ENCODE measurements at places on chromosomes 2 and 18.

- DNase-seq, result no peak
Observed at GRCh38 chr2:100778637-100779450, 41.1 kb upstream of the NPAS2 start.

DNA sequence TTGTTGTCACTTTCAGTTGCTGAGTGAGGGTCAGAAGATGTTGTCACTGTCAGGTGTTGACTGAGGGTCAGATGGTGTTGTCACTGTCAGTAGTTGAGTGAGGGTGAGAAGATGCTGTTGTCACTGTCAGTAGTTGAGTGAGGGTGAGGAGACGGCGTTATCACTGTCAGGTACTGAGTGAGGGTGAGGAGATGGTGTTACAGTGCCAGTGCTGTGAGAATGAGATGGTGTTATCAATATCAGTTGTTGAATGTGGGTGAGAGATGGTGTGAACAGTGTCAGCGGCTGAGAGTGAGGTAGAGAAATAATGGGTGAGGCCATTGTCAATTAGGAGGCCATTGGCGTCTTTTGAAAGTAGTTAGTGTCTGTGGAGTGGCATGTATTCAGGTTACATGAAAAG, 1.6 kb upstream of the ATP9B start:
- no peak for DNase-seq

DNA sequence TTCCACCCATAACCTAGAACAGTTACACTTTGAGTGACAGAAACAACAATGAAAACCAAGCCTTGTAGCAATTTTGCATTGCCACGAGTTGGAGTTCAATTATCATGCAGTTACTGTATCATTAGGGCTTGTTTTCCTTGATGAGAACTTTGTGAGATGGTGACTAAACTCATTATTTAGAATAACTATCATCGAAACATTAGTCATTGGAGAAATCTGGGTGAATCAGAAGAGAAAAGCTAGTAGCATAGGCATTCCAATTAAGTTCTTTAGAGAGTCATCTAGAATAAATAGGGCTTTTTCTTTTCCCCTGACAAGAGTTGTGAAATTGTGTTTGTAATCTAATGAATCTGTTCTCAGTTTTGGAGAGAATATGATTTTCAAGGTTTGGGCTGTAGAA, 122.8 kb upstream of the DOCK10 start:
- no peak for DNase-seq

DNA sequence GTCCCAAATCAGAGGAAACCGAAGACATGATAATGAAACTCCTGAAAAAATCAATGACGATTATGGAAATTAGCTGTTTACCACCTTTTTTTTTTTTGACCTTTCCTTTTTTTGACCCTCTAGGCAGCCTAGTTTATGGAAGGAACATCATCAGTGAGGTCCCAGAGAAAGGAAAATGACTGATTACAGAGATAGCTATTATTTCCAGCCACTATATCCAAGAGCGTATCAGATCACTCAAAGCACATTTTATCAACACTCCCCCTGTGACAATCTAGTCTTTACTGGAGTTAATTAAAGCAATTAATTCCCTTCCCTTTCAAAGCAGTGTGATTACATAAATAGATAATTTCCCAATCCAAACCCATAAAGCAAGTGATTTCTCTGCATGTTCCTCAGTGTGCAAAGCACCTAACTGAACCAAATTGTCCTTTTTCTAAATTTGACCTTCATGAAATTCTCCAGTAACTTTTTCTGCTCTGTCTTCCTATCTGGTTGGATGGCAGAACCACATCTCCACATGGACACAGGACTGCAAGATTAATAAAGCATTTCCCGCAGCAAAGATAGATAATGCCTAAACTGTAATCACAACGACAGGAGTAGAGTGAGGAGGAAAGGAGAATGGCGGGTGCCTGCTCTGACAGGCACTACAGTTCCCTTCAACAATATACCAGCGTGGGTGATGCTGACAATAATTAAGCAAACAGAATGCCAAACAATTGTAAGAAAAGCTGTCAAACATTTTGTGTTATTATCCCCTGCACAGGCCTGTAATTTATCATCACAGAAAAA, 194.4 kb downstream of the SLC8A1 start:
- DNase-seq, result no peak

GRCh38 chr18:46408334-46408987, 248.6 kb downstream of the LOXHD1 start:
- no peak for DNase-seq

- no peak for DNase-seq
Observed at GRCh38 chr2:25996844-25997243, 14.5 kb upstream of the KIF3C start.

DNA sequence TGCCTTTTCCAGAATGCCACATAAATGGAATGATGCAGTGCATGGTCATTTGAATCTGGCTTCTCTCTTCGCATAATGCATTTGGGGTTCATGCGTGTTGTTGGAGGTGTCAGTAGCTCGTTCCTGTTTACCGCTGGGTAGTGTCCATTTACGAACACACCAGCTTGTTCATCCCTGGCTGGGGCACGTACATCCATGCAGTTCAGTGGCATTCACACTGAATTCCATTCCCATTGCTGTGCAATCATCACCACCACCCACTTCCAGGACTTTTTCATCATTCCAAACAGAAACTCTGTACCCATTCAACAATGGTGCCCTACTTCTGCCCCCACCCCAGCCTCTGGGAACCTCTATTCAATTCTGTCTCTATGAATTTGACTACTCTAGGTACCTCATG, 14.7 kb upstream of the CIDEA start:
- no peak for DNase-seq

DNA sequence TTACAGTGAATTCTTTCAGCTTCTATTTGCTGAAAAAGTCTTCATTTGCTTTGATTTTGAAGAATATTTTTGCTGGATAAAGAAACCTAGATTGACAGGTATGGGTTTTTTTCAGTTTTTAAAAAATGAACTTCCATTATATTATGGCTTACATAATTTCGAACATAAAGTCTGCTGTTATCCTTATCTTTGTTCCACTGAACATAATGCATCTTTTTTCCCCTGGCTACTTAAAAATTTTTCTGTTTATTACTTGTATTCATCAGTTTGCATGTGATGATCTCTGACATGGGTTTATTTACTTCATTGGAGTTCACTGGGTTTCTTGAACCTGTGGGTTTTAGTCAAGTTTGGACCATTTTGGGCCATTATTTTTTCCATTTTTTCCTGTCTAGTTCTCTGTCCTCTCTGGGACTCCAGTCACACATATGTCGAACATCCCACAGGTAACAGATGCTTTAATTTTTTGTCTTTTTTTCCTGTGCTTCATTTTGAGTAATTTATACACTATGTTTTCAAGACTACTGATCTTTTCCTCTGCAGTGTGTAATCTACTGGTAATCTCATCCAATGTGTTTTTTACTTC, 33.1 kb downstream of the SEC11C start:
- no peak for DNase-seq

GRCh38 chr2:178485356-178485755, 5.1 kb downstream of the PLEKHA3 start:
- no peak for DNase-seq

- no peak for DNase-seq
Observed at GRCh38 chr2:43462866-43463641, 132.8 kb downstream of the THADA start.

DNA sequence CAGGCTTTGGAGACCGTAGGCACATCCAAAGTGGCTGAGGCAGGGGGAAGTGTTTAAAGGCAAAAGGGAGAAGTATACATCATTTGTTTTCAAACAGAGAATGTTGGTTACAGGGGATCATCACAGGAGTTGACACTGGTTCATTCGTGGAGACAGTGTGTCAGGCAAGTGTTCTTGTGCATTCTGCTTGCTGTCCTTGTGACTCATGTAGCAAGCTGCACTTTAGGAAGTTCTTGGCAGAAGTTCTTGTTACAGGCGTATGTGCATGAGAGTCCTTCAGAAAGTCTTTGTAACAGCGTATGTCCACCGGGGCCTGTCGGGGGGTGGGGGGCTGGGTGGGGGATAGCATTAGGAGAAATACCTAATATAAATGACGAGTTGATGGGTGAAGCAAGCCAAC, 36.5 kb upstream of the B4GALT6 start:
- no peak for DNase-seq

DNA sequence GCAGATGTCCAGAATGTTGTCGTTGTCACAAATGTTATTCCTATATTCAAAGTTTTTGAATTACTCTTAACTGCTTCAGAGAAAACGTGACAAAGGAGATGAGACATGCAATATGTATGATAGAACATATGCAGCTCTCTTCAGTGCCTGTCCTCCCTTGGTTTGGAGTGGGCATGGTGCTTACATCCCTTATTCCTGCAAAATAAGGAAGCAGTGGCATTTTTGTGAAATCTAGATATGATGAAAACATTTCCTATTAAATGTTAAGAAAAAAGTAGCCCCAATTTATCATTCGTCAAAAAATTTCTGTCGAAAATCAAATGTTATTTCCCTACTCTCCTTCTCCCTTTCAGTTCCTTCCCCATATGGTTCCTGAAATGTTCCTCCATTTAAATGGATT, 457.5 kb upstream of the FANCL start:
- DNase-seq, result peak; percentile 83

DNA sequence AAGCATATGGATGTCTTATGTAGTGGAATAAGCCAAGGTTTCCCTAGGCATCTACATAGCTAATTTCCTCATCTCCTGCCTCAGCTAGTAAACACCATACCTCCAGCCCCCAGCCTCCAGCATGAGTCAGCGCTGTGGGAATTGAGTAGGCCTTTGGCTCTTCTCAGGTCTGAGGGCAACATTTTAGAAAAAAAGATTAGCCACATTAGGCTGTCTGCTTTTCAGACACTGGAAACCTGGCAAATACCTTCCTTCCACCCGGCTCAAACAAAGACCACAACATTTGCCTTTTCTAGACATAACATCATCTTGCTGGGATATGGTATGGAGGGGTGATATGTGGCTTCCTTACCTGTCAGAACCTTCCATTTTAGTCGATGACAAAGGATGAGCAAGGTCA, 6.1 kb upstream of the CCDC195 start:
- no peak for DNase-seq

DNA sequence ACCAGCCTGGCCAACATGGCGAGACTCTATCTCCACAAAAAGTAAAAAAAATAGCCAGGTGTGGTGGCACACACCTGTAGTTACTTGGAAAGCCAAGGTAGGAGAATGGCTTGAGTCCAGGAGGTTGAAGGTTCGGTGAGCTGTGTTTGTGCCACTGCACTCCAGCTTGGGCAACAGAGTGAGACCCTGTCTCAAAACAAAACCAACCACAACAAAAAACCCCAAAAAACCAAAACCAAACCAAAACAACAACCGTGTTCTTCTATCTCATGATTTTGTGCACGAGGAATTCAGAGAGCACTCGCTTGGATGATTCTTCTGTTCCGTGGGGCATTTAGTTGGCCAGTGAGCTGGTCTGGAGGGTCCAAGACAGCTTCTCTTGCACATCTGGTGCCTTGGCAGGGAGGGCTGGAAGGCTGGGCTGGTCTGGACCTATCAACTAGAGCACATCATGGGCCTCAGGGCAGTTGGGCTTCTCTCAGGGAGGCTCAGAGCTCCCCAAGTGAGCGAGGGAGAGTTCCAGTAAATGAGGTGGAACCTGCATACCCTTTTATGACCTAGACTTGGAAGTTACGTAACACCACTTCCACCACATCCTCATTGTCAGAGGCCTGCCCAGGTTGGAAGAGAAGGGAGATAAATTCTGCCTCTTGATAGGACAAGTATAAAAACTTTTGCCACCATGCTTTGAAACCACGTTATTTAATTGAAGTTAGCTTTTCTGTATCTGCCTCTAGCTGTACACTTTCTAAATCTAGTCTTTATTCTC, 25.2 kb downstream of the SIX2 start:
- DNase-seq, result no peak

- no peak for DNase-seq
Observed at GRCh38 chr2:118693287-118693822, 154.1 kb downstream of the EN1 start.

- no peak for DNase-seq
Observed at GRCh38 chr2:86477349-86477748, 36.2 kb downstream of the KDM3A start.

DNA sequence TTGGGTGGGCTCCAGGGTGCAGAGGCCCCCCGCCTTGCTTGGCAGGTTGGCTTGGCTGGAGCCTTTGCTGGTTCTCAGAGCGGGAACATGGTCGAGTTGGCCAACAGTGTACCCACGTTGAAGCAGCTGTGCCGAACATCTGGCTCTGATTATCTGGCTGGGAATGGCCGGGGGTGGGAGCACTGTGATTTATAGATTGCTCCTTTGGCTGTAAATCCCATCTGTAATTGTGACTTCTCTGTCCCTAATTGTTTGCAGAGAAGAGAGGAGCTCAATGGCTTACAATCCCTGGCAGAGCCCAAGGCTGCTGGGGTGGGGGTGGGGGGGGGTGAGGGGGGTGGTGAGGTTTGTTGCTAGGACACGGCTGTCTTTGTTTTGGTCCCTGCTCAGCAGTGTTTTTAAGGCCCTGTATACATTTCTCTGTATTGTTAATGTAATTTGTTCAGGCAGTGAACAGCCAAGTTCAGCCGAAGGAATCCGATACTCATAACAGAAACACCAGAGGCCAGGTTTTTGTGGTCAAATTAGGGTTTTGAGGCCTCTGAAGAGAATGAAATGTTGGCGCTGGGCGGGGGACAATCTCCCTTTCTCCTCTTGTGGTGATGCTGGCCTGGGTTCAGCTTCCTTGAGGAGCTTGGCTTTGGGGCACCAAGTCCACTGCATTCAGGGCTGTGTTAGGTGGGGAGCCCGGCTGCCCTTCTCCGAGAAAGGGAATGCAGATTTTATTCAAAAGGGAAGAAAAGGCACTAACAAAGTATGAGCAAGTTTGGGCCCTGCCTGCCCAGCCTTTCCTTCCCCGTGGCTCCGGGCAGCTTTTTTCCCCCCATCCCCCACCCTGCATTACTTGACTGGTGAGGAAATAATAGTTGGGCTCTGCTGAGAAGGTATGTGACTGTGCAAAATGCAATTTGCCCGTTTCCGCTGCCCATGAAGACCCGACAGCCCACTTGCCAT, 82.5 kb downstream of the TCF7L1 start:
- DNase-seq, result no peak

DNA sequence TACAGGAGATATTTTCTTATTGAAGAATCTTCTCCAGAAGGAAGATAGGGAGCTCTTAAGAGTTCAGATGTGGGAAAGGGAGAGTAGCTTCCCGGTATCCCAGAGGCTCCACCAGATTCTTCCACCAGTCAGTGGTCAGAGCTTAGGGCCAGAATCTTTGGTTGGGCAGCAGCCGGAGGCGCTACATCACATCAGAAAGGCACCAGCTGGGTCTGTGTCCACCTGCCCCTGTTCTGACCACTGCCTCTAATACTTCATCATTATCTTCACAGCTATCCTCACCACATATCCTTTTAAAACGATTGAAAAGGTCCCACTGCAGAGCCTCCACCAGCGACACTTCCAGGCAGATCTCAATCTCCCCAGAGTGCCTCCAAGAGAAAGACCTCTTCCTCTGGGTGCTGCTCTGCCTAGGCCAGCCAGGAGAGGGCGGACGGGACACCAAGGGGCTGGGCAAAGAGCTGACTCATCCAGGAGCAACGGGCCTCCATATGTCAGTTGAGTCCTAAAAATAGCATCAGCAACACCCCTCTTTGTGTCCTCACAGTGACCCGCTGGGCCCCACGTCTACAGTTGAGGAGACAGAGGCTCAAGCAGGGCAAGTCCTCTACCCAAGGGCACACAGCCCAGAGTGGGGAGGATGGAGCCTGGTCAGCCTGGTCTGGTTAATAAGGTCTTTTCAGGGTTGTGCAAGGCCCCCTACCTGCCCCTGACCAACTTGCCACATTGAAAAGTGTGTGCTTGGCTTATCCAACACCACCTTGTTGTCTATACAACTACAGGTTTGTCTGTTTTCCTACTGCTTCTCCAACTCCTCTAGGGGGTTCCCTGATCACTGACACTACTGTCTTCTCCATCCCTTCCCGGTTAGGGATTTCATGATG, 81.2 kb downstream of the ADD2 start:
- DNase-seq, result peak; percentile 62
